ENCODE measurements at places on chromosomes 3 and 15. TPM values are rescaled to one million over a fixed set of nuclear protein-coding genes. Genes with fewer than 3 reads are reported as not detected.

Gene CCR8
- polyA plus RNA-seq = not detected

Gene CADM2
- polyA plus RNA-seq = not detected

Gene CPB1
- polyA plus RNA-seq = not detected

Gene SEMA3B
- polyA plus RNA-seq = 17.6 TPM

Gene MST1R
- 0.52 TPM for polyA plus RNA-seq

GRCh38 chr3:24586920-24587319 is 92.3 kb upstream of the THRB start:
- H3K4me3 ChIP-seq = no peak overlapping the region
- no peak for DNase-seq
- no peak overlapping the region for H3K27ac ChIP-seq
- H3K27me3 ChIP-seq = peaks cover 2% of the 10 kb centered on the region

DNA sequence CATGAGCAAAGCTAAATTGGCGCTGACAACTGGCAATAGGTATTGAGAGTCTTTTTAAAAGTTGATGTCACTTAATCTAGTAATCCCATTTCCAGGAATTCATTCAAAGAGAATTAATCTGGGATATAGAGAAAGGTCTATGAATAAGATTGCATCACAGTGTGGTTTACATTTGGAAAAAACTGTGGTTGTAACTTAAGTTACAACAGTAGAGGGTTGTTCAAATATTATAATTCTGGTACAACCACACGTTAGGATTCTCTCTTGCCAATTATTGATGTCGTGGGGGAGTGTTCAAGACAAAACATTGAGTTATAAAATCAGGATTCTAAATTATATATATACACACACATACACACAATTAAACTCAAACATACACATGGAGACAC is 79.8 kb downstream of the LIPC start:
- no peak overlapping the region for H3K27ac ChIP-seq
- H3K36me3 ChIP-seq = no peaks in the 10 kb centered on the region
- no peak overlapping the region for H3K4me3 ChIP-seq
- no peak for DNase-seq

DNA sequence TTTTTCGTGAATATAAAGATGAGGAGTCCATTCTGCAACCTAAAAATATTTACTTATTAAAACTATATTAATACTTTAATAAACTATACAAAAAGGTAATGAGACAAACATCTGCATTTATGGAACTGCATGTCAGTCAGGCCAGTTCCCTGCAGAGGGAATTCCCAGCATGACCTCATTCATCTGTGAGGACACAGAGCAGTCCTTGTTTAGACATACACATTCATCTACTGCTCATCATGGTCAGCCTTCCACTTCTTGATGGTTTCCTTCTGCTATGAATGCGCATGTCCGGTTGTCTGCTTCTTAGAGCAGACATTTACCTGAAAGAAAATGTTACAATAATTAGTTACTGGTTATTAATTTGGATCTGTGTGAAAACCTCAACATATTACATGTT is 3.3 kb upstream of the ACTR8 start:
- no peaks in the 10 kb centered on the region for H3K27me3 ChIP-seq
- H3K36me3 ChIP-seq = peaks cover 2% of the 10 kb centered on the region
- no peak overlapping the region for H3K27ac ChIP-seq
- H3K4me1 ChIP-seq = peaks cover 9% of the 10 kb centered on the region
- DNase-seq = no peak

- H3K36me3 ChIP-seq = no peaks in the 10 kb centered on the region
- no peaks in the 10 kb centered on the region for H3K4me1 ChIP-seq
- no peaks in the 10 kb centered on the region for H3K27me3 ChIP-seq
- H3K27ac ChIP-seq = no peak overlapping the region
- no peak overlapping the region for H3K4me3 ChIP-seq
These were observed 13.0 kb downstream of the SCN5A start for GRCh38 chr3:38636464-38636863.

DNA sequence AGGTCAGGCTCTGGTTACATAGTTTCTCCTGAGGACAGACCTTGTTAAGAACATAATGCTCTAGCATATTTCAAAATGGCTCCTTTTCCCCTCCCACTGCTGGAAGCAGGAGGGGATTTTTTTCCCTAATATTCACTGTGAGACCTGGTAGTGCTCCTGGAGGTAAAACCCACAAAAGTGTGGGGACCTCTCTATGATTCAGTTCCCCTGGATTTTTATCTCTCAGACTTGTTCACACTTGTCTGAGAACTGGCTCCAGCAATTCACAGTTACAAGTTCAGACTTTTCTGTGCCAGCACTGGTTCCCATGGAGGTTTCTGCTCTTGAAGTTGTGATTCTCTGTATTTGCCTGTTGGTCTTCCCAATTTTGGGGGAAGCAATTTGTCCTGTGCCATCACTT is 36.3 kb upstream of the PCOLCE2 start:
- no peak overlapping the region for H3K4me3 ChIP-seq
- H3K36me3 ChIP-seq = no peaks in the 10 kb centered on the region

DNA sequence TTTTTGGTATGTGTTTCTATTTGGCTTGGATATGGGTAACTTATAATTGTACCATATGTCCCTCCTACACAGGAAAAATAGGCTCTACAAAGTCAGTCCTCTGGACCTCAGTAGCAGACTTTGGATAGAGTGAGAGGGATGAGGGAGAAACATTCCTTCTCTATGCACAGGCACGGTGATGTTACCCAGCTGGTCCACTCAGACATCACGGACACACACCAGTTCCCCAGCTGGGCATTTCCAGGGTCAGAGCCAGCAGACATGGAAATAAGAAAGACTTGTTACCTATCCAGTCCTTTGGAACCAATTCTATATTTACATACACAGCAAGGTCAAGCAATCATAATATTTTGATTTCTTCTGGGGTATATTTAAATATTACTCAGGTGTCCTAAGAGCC is 433.1 kb upstream of the KCNMB2 start:
- H3K4me3 ChIP-seq = no peak overlapping the region
- H3K27me3 ChIP-seq = no peaks in the 10 kb centered on the region
- no peaks in the 10 kb centered on the region for H3K36me3 ChIP-seq

GRCh38 chr3:25289156-25289555 is 138.9 kb upstream of the RARB start:
- no peaks in the 10 kb centered on the region for H3K36me3 ChIP-seq
- no peak for DNase-seq
- H3K4me1 ChIP-seq = no peaks in the 10 kb centered on the region
- no peaks in the 10 kb centered on the region for H3K27me3 ChIP-seq

GRCh38 chr3:194003114-194004057 is 132.6 kb upstream of the HES1 start:
- peak overlapping the region; percentile 52 for H3K4me3 ChIP-seq
- H3K4me1 ChIP-seq = peaks cover 11% of the 10 kb centered on the region
- peak overlapping the region; percentile 53 for H3K27ac ChIP-seq
- no peaks in the 10 kb centered on the region for H3K36me3 ChIP-seq

- H3K27me3 ChIP-seq = no peaks in the 10 kb centered on the region
- no peaks in the 10 kb centered on the region for H3K36me3 ChIP-seq
- no peak overlapping the region for H3K4me3 ChIP-seq
- peak; percentile 17 for DNase-seq
- H3K27ac ChIP-seq = no peak overlapping the region
- no peaks in the 10 kb centered on the region for H3K4me1 ChIP-seq
These were observed 1.4 kb upstream of the MAGEL2 start for GRCh38 chr15:23648920-23649515.

DNA sequence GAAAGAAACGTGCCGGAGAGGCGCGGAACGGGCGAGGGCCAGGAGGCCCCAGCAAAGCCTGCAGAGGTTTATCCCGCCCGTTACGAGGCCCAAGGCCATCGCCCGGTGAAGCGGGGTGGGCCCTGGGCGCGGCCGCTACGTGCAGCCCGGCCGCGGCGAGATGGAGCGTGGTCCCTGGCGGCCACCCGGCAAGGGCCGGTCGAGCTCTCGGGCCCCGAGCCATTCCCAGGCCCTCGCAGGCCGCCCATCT is 1.1 kb downstream of the PKM start:
- H3K36me3 ChIP-seq = no peaks in the 10 kb centered on the region
- no peaks in the 10 kb centered on the region for H3K27me3 ChIP-seq
- no peak for DNase-seq

All from fibroblast of lung (primary cell).